ENCODE measurements at places on chromosomes 11 and 22. TPM values are rescaled to one million over a fixed set of nuclear protein-coding genes. Genes with fewer than 3 reads are reported as not detected.

Gene MIAT
- 2.3 TPM for polyA plus RNA-seq

Gene TEX54
- not detected for polyA plus RNA-seq

Gene GLYAT
- 0.35 TPM for polyA plus RNA-seq

Gene C11orf42
- 2.2 TPM for polyA plus RNA-seq

Gene FXYD6
- 172 TPM for polyA plus RNA-seq

Gene DEUP1
- 3.8 TPM for polyA plus RNA-seq

Gene APOC3
- polyA plus RNA-seq: 2.1 TPM

Gene MYBPC3
- 0.06 TPM for polyA plus RNA-seq

Gene LRRC56
- polyA plus RNA-seq: 3.0 TPM

Gene FZD4
- polyA plus RNA-seq: 27.1 TPM

Gene AGBL2
- polyA plus RNA-seq: 10.8 TPM

Gene ZNF280B
- 4.1 TPM for polyA plus RNA-seq

Gene A4GALT
- polyA plus RNA-seq: 2.7 TPM

Gene OR51E2
- not detected for polyA plus RNA-seq

Gene BRSK2
- 1.1 TPM for polyA plus RNA-seq

Gene OR5L2
- not detected for polyA plus RNA-seq

Gene FAM83F
- polyA plus RNA-seq: 0.21 TPM

Gene MS4A4A
- 7.4 TPM for polyA plus RNA-seq

Gene CRYBA4
- 0.45 TPM for polyA plus RNA-seq

Gene CD3D
- 1.7 TPM for polyA plus RNA-seq

Gene C11orf87
- 0.28 TPM for polyA plus RNA-seq

Gene P4HA3
- 2.5 TPM for polyA plus RNA-seq

Gene GAL3ST3
- not detected for polyA plus RNA-seq

Gene FJX1
- 5.3 TPM for polyA plus RNA-seq

Gene SERPING1
- 206 TPM for polyA plus RNA-seq

All from left lung (tissue), 14 donors.